ENCODE measurements at places on chromosomes 12 and 14. TPM values are rescaled to one million over a fixed set of nuclear protein-coding genes. Genes with fewer than 3 reads are reported as not detected.

Gene MYBPC1
- not detected for total RNA-seq

Gene RDH5
- total RNA-seq, result 4.2 TPM

Gene TAS2R43
- not detected for total RNA-seq

Gene FKBP3
- 149 TPM for total RNA-seq

Gene GPR84
- not detected for total RNA-seq

Gene BTBD7
- 46.1 TPM for total RNA-seq

- H3K27ac ChIP-seq, result no peak overlapping the region
- no peak overlapping the region for H3K4me3 ChIP-seq
- peaks cover 9% of the 10 kb centered on the region for H3K4me1 ChIP-seq
- no peaks in the 10 kb centered on the region for H3K36me3 ChIP-seq
- H3K27me3 ChIP-seq, result no peaks in the 10 kb centered on the region
Measured at GRCh38 chr14:93946104-93946503, 19.0 kb downstream of the FAM181A start.

DNA sequence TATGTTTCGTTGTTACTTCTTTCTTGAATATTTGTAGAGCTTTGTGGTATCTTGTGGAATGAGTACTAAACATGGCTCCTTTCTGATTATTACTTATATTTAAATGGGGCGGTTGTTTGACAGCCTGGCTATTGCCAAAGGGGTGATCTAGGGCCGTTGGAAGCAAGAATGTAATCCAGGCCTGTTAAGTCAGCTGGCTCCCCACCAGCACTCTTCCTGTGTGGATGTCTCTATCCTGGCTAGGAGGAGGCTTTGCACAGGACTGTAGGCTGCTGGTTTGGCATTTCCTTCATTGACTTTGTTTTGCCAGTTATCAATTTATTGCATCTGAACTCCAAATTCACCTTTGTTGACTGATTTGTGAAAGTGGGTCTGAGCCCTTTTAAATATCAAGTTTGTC, 5.6 kb downstream of the FAM234B start:
- no peaks in the 10 kb centered on the region for H3K4me1 ChIP-seq
- H3K27ac ChIP-seq, result no peak overlapping the region
- H3K36me3 ChIP-seq, result no peaks in the 10 kb centered on the region
- no peaks in the 10 kb centered on the region for H3K27me3 ChIP-seq

GRCh38 chr12:131700271-131700670, 10.6 kb upstream of the SFSWAP start:
- DNase-seq, result peak; percentile 26
- no peak overlapping the region for H3K27ac ChIP-seq
- H3K4me1 ChIP-seq, result no peaks in the 10 kb centered on the region
- peaks cover 2% of the 10 kb centered on the region for H3K27me3 ChIP-seq
- H3K4me3 ChIP-seq, result no peak overlapping the region

DNA sequence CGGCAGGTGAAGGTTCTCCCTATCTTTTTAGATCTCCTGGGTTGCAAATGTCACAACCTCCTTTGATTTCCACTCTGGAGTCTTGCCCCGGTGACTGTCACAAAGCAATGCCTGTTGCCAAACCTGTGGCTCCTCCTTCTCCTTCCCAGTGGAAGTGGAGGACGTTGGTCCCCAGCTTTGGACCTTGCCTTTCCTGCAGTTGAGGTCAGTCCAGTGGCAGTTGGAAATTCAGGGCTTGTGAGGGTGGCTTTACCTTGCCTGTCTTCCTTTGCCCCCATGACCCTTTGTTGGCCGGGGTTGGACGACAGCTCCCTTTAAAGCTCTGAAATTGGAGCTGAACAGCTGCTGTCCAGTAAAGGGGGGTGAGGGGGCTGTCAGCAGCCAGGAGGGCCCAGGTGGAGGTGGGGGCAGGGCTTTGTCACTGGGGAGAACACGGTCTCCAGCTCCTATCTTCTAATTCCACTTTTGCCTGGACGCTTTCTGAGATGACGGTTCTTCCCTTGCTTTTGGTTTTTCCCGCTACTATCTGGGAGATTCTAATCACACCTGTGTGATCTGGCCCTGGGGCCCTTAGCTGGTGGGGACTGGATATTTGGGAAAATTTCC, 4.1 kb downstream of the TEAD4 start:
- no peaks in the 10 kb centered on the region for H3K36me3 ChIP-seq
- H3K4me1 ChIP-seq, result peaks cover 37% of the 10 kb centered on the region
- DNase-seq, result no peak
- no peaks in the 10 kb centered on the region for H3K27me3 ChIP-seq
- peak overlapping the region; percentile 49 for H3K4me3 ChIP-seq

GRCh38 chr12:102958073-102958829, 777 bp downstream of the ASCL1 start:
- H3K27me3 ChIP-seq, result peaks cover 98% of the 10 kb centered on the region
- peaks cover 12% of the 10 kb centered on the region for H3K4me1 ChIP-seq
- no peak overlapping the region for H3K27ac ChIP-seq
- peak; percentile 77 for DNase-seq
- H3K4me3 ChIP-seq, result peak overlapping the region; percentile 49

DNA sequence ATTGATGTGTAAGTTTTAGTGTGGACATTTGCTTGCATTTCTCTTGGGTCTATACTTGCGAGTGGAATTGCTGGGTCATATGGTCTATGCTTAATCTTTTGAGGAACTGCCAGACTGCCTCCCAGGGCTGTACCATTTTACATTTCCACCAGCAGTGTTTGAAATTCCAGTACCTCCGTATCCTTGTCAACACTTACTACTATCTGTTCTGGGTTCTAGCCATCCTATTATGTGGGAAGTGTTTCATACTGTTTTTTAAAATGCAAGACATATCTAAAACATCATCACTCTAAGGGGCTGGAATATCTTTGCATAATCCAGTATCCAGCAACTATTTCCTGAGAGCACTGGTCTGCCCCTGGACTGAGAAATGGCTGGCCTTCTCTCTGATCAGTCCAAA, 80.2 kb upstream of the RIN3 start:
- H3K4me3 ChIP-seq, result no peak overlapping the region
- DNase-seq, result no peak
- H3K36me3 ChIP-seq, result no peaks in the 10 kb centered on the region
- H3K27ac ChIP-seq, result no peak overlapping the region
- H3K27me3 ChIP-seq, result no peaks in the 10 kb centered on the region
- H3K4me1 ChIP-seq, result no peaks in the 10 kb centered on the region

GRCh38 chr12:63930971-63931370, 86.5 kb downstream of the SRGAP1 start:
- no peak for DNase-seq
- H3K4me3 ChIP-seq, result no peak overlapping the region
- H3K36me3 ChIP-seq, result no peaks in the 10 kb centered on the region
- H3K4me1 ChIP-seq, result no peaks in the 10 kb centered on the region
- H3K27ac ChIP-seq, result no peak overlapping the region

- no peak for DNase-seq
- no peaks in the 10 kb centered on the region for H3K36me3 ChIP-seq
- no peak overlapping the region for H3K4me3 ChIP-seq
- no peak overlapping the region for H3K27ac ChIP-seq
- peaks cover 30% of the 10 kb centered on the region for H3K27me3 ChIP-seq
Measured at GRCh38 chr14:54568821-54569595, 2.1 kb downstream of the SAMD4A start.

DNA sequence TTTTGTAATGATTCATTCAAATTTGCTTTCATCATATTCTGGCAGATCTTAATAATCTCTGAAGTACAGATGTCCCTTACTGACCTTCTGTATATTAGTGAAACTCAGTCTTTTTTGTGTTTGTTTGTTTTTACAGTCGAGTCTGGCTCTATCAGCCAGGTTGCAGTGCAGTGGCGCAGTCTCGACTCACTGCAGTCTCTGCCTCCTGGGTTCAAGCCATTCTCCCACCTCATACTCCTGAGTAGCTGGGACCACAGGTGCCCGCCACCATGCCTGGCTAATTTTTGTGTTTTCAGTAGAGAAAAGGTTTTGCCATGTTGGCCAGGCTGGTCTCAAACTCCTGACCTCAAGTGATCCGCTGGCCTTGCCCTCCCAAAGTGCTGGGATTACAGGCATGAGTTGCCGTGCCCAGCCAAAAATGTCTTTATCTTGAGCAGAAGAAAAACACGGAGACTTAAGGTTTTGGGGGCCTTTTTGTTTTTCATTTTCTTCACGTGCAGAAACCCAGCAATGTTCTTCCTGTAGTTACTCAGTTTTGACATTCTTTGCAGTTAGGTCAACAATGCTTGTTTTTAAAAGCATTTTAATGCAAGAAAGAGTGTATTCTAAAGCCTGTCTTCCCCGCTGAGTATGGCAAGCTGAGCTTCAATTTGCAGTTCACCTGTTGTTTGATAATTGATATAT, 79.5 kb downstream of the FAR2 start:
- H3K36me3 ChIP-seq, result no peaks in the 10 kb centered on the region
- no peak for DNase-seq
- no peaks in the 10 kb centered on the region for H3K27me3 ChIP-seq
- peak overlapping the region; percentile 80 for H3K27ac ChIP-seq
- no peak overlapping the region for H3K4me3 ChIP-seq

DNA sequence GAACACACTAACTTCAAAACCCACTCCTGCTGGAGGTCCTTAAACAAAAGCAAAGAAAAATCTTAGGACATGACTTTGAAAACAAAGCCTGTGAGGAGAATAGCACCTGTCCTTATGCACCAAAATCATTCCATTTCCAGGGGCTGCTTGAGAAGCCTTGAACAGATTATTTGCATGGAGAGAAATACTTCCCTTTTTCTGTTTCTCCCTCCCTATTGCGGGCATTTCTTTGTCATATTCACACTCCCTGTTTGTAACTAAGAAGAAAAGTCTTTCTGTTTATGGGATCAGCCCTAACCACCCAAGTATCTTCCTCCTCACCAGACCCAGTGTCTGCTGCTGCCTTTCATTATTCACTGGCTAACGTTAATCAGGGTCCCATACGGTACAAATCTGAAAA, 218.8 kb downstream of the DPF3 start:
- DNase-seq, result no peak
- no peak overlapping the region for H3K27ac ChIP-seq
- H3K4me1 ChIP-seq, result no peaks in the 10 kb centered on the region
- no peak overlapping the region for H3K4me3 ChIP-seq
- H3K27me3 ChIP-seq, result no peaks in the 10 kb centered on the region

DNA sequence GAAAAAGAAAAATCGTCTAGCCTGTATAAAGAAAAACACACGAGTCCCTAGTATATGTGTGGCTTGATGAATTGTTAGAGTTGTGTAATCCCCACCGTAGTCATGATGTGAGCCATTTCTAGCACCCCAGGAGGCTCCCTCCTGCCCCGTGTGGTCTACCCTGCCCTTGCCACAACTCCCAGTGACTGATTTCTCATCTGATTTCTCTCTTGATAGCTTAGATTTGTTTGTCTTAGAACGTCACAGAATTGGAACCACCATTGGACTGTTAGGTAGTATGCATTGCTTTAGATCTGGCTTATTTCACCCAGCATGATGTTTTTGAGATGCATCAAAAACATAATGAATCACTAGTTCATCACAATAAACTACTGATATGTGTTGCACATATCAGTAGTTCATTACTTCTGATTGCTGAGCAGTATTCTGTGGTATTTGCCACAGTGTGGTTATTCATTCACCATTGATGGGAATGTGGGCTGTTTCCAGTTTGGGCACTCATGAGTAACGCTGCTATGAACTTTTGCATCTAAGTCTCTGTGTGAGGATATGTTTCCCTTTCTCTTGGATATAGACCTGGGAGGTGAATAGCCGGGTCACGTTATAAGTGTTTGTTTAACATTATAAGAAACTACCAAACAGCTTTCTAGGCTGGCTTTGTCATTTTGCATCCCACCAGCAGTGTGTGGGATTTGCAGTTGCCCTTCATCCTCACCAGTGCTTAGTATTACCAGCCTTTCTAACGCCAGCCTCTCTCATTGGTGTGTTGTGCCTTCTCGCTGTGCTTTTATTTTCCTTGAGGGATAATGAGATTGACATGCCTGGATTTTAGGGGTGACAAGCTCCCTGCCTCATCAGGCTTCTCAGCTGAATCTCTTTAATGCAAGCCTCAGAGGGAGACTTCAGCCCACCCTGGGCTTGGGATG, 31.9 kb upstream of the NCOR2 start:
- no peaks in the 10 kb centered on the region for H3K27me3 ChIP-seq
- DNase-seq, result no peak
- H3K27ac ChIP-seq, result no peak overlapping the region
- H3K4me3 ChIP-seq, result no peak overlapping the region
- H3K36me3 ChIP-seq, result no peaks in the 10 kb centered on the region

DNA sequence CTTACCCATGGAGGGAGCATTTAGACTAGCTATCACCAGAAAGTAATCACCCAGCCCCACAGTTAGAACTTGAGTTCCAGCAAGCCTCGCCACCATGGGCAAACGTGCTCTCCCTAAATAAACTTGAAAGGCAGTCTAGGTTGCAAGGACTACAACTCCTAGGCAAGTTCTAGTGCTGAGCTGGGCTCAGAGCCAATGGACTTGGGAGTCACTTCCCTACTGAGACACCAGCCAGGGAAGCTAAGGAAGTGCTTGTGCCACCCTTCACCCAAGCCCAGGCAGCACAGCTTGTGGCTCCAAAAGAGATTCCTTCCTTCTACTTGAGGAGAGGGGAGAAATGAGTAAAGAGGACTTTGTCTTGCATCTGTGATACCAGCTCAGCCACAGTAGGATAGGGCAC, 57.9 kb downstream of the SLCO1A2 start:
- H3K36me3 ChIP-seq, result no peaks in the 10 kb centered on the region
- H3K4me1 ChIP-seq, result no peaks in the 10 kb centered on the region
- no peak overlapping the region for H3K27ac ChIP-seq

DNA sequence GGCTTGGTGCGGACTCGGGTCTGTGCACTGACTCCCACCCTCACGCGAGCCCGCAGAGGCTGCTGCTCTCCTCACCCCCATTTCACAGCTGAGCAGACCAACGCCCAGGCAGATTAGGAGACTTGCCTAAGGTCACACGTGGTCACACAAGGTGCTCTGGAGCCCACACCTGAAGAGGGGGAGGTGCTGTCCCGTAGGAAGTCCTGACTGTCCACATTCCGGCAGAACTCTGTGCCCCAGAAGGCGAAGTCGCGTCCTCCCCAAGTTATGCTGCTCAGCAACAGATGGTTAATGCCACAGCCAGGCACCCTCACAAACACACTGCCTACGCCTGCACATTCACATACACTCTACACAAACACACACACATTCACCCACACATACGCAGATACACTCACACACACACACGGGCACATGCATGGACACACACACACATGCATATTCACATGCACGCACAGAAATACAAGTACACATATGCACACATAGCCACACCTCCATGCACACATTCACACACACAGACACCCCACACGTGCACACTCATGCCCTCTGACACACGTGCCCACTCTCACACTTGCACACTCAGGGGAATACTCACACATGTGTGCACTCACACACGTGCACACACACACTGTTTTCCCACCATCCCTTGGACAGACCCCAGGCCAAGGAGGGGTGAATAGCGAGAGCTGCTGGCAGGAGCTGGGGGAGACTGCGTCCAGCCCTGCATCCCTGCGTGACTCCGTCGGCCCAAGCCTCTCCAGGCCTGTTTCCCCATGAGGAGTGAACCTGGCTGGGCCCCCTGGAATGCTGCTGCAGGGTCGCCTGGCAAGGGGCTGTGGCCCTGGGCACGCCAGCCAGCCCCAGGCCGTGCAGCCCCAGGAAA, 4.1 kb downstream of the C14orf180 start:
- no peaks in the 10 kb centered on the region for H3K27me3 ChIP-seq
- no peaks in the 10 kb centered on the region for H3K36me3 ChIP-seq
- no peaks in the 10 kb centered on the region for H3K4me1 ChIP-seq
- no peak overlapping the region for H3K4me3 ChIP-seq

- H3K4me3 ChIP-seq, result no peak overlapping the region
- no peak overlapping the region for H3K27ac ChIP-seq
- no peaks in the 10 kb centered on the region for H3K4me1 ChIP-seq
- no peaks in the 10 kb centered on the region for H3K27me3 ChIP-seq
Measured at GRCh38 chr14:83923842-83924241, 1606.1 kb upstream of the FLRT2 start.

All from H1 (cell line).